Dorsolateral prefrontal cortex (tissue), 122 donors: ENCODE measurements at places on chromosomes 6 and 20. TPM values are rescaled to one million over a fixed set of nuclear protein-coding genes. Genes with fewer than 3 reads are reported as not detected.

- no peak for DNase-seq
These were observed 322.2 kb downstream of the NRN1 start for GRCh38 chr6:5684320-5685053.

GRCh38 chr20:57650266-57650665, 30.0 kb upstream of the ZBP1 start:
- DNase-seq, result peak; percentile 14

Gene TRIM15
- not detected for total RNA-seq

GRCh38 chr20:41392295-41392694, 25.7 kb upstream of the EMILIN3 start:
- DNase-seq, result no peak
